ENCODE measurements at places on chromosomes 3 and 15. TPM values are rescaled to one million over a fixed set of nuclear protein-coding genes. Genes with fewer than 3 reads are reported as not detected.

Gene BSN
- total RNA-seq = 0.08 TPM

Gene GOLGA8J
- total RNA-seq = not detected

Gene KIF23
- total RNA-seq = 61.1 TPM

Gene FSD2
- total RNA-seq = not detected

DNA sequence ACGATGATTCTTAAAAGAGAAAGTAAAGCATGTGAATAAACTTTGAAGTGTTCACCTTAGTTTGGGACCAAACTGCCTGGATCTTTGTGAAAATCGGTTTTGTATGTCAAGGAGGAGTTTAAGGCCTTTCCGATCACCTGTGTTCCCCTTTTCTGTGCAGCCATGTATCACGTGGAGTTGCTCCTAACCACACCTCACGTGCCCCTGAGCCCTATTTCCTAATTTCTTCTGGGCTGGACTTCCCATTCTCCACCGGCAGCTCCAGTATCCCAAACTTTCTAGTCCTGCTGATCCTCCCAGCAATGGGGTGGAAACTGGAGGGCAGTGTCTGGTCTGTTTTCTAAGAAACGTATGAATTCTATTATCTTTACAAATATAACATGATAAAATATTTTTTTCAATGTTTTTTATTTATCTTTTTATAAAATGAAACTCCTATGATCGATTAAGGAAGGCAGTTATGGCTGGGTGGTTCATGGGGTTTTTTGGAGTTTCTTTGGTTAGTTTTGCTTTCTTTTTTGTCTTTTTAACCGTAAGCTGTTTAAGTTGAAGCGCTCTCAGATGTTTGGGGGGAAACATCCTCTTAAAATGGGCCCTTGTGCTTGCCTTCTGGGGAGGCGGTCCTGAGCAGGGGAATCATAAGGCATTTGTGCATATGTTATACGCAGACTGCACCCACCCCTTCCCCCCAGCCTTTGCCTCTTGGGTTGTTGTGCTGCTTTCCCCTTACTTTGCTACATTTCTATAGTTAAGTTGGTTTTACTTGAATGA lies 43.6 kb upstream of the WWTR1 start:
- no peak for DNase-seq

- DNase-seq = no peak
Measured at GRCh38 chr3:118436697-118437262, 597.9 kb downstream of the IGSF11 start.

Gene POPDC2
- 0.53 TPM for total RNA-seq

Gene VEPH1
- total RNA-seq = 32.3 TPM

DNA sequence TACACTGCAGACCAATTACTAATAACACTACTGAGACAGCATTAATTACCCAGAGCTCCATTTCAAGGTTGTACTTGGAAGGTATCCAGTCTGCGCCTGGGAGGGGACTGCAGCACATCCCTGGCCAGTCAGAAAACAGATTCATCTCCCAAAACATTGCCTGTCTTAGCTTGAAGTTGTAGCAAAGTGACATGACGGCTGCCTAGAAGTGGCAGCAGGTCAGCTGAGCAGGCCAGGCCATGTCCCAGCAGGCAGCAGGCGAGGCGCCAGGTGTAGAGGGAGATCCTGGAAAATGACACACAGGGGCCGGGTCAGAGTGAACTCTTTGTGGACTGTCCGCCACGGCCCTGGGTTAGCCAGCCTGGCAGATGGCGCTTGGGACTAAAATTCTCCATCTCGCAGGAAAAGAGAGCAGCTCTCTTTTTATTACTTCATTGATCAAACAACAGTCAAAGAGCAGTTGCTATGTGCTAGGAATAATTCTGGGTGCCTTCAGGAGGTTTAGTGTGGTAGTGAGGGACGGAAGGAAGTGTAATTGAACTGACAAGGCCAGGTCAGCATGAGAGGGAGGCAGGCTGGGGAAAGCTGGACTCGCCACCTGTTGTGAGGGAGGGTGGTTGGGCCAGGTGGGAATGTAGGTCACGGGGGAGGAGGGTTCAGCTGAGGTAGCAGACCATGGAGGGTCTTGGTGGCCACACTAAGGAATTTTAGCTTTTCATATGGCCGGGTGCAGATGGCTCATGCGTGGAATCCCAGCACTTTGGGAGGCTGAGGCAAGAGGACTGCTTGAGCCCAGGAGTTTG lies 1.3 kb upstream of the MAP6D1 start:
- DNase-seq = no peak

- no peak for DNase-seq
Measured at GRCh38 chr3:71446734-71447133, 136.8 kb downstream of the FOXP1 start.

DNA sequence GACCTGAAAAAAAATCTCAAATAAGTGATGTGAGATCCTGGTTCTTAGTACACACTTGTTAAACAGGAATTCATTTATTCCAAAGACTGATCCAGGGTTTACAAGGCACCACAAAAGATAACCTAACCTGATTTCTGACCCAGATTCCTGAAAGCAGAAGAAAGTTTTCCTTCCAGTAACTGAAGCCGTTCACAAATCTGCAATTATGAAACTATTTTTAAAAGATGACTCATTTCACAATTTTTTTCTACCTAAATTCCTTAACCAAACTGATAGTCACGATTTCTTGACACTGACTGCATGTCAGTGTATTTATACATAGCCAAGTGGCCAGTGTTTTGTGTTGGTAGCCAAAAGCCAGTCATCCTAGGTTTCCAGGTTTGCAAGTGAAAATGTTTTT lies 17.1 kb downstream of the SLC9A9 start:
- no peak for DNase-seq

Data from HFFc6 (cell line).